ENCODE measurements at places on chromosomes 7 and 10.

- H3K4me1 ChIP-seq = no peaks in the 10 kb centered on the region
- H3K27ac ChIP-seq = no peak overlapping the region
- no peaks in the 10 kb centered on the region for H3K27me3 ChIP-seq
- H3K36me3 ChIP-seq = no peaks in the 10 kb centered on the region
- no peak for DNase-seq
- no peak overlapping the region for H3K4me3 ChIP-seq
These were observed 1255.5 kb upstream of the PHF14 start for GRCh38 chr7:9718071-9718661.

DNA sequence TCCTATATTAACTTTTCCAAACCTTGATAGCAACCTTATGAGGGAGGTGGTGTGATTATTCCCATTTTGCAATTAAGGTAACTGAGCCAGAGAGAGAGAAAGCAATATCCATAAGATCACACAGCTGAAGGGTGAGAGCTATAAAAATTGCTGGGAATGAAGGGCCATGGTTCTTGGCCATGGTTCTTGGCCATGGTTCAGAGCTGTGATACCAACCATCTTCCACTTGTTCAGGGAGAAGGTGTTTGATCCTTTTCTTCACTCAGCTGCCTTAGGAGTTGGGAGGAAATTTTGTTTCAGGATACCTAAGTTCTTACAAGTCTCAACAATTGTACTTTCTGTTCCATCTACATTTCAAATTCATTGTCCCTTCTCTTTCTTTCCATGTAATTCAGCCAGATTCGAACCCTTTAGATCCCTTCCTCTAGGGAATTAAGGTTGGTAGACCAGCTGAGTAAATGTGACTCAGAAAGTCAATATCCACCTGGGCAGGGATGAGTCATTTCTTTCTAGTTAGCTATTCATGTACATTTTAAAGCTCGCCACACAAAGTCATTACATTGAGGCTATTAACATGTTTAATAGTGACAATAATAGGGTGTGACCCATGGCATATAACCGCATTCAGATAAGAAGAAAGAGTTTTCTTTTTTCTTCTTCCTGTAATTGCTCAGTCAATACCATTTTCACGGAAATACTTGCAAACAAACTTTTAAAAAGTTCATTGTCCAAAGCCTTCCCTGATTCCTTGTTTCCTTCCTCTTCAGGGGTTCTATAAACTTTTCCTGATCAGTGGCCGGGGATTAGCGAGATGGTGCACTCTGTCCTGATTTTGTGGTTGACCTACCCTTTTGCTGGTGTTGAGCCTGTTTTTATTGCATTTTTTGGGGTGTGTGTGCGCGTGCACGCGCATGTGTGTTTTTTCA is 143.4 kb downstream of the TCF7L2 start:
- H3K36me3 ChIP-seq = peaks cover 13% of the 10 kb centered on the region
- H3K27me3 ChIP-seq = no peaks in the 10 kb centered on the region
- H3K27ac ChIP-seq = peak overlapping the region; percentile 31
- no peak for DNase-seq

GRCh38 chr7:149415391-149416071 is 45.3 kb downstream of the ZNF777 start:
- no peak for DNase-seq
- H3K27ac ChIP-seq = no peak overlapping the region
- H3K36me3 ChIP-seq = no peaks in the 10 kb centered on the region
- peaks cover 4% of the 10 kb centered on the region for H3K27me3 ChIP-seq

DNA sequence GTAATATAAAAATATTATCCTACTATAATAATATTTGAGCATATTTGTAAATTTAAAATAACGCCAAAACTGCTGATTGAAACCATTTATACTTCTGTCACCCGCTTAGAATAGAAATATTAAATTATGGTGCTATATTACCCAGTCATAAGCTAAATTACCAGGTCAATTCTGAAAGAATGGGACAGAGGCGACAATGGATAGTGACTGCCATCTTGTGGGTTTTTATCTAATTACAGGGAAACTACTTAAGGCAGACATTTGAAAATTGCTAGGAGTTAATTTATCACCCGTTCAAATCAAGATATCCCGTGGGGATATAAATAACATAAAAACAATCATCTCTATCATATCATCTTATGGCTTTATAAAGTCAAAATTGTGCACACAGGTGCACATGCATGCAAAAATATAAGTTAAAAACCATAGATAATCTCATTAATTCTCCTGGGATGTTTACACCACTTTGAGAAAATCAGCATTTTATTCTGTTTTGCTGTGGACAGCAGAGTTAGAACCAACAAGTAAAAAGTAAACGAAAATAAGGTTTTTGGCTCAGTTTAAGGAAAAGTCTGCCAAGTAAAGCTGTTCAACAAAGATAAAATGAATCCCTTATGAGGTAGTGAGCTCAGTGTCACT is 41.3 kb upstream of the HPSE2 start:
- H3K27ac ChIP-seq = no peak overlapping the region
- no peak for DNase-seq
- no peaks in the 10 kb centered on the region for H3K36me3 ChIP-seq

GRCh38 chr10:31147210-31147608 is 115.5 kb upstream of the ZNF438 start:
- no peaks in the 10 kb centered on the region for H3K27me3 ChIP-seq
- no peaks in the 10 kb centered on the region for H3K4me1 ChIP-seq
- H3K36me3 ChIP-seq = no peaks in the 10 kb centered on the region

DNA sequence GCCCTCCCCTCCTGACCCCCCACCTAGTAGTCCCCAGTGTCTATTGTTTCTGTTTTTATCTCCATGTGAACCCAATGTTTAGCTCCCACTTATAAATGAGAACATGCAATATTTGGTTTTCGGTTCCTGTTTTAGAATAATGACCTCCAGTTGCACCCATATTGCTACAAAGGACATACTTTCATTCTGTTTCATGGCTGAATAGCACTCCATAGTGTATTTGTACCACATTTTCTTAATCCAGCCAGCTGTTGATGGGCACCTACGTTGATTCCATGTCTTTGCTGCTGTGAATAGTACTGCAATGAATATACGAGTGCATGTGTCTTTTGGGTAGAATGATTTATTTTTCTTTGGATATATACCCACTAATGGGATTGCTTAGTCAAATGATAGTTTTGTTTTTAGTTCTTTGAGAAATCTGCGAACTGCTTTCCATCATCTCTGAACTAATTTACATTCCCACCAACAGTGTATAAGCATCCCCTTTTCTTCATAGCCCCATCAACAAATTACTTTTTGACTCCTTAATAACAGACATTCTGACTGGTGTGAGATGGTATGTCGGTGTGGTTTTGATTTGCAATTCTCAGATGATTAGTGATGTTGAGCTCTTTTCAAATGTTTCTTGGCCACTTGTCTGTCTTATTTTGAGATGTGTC is 128.4 kb upstream of the PHYHIPL start:
- no peak overlapping the region for H3K27ac ChIP-seq
- H3K4me3 ChIP-seq = no peak overlapping the region
- H3K27me3 ChIP-seq = no peaks in the 10 kb centered on the region
- H3K4me1 ChIP-seq = no peaks in the 10 kb centered on the region
- no peak for DNase-seq
- no peaks in the 10 kb centered on the region for H3K36me3 ChIP-seq

GRCh38 chr7:83851551-83851950 is 202.6 kb upstream of the SEMA3E start:
- no peaks in the 10 kb centered on the region for H3K4me1 ChIP-seq
- no peak overlapping the region for H3K4me3 ChIP-seq
- no peak for DNase-seq
- H3K36me3 ChIP-seq = no peaks in the 10 kb centered on the region
